Activated naive CD4-positive, alpha-beta T cell treated with Interleukin-2 at 50 U/mL for 16 hours (primary cell): ENCODE measurements at places on chromosomes 7 and 10.
A peak's percentile ranks its signal among the peaks of the same experiment; 100 is the strongest.

DNA sequence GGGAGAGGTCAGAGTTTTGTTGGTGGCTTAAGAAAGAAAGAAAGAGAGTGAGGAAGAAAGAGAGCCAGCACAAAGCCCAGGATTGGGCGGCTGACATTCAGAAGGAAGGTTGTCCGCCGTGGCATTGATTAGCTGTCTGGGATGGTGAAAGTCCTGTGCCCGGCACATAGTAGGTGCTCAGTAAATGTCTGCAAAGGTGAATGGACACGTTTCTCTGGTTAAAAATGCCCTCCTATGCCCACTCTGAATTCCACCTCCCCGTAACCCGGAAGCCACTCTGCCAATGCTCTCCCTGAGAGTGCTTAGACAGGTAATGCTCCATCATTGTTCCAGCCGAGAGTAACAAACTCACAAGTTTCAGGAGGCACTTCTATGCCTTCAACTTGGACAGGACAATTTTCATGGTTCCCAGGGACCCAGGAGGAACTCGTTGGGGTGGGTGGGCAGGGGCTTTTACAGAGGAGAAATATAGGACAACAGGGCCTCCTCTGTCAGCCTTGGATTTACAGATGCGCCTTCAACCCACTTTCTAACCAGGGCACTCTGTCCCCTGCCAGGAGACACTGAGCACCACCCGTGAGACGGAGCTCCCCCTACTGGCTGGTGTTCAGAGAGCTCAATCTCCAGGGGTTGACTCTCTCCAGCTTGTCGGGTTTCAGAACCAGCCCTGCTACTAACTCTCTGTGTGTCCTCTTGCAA is 411.5 kb upstream of the ZMIZ1 start:
- peak; percentile 53 for DNase-seq

DNA sequence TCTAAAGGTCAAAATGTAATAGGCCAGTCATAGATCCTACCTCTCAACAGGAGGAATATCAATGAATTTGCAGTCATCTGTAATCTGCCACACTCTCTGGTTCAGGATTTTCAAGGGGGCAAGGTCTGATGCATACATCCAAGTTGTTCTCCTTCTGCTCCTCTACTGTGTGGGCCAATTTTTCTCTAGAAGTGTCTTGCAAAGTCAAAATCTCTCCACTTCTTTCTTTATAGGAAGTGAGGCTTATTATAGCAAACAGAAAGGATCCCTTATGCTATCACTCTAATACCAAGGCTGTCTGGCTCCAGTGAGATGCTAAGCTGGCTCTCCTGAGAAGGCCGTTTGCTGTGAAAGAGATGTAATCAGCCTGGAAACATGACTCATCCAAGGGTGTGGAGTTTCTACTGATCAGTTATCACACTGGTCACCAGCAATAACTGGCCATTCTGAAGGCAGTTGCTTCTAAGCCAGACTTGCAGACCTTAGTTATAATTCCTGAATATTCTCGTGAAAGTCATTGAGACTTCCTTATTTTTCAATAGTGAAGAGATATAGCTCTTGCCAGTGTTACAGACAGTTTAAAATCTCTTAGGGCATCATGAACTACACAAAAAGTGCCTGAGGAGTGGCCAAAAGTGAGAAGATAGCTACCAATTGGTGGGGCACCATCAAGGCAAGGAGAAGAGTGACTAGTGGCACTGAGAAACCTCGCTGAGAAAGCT is 43.2 kb upstream of the LRGUK start:
- DNase-seq: no peak

GRCh38 chr7:149317986-149318672 is 56.1 kb downstream of the ZNF783 start:
- DNase-seq: no peak

GRCh38 chr7:150788474-150789269 is 11.5 kb downstream of the TMEM176B start:
- DNase-seq: no peak

DNA sequence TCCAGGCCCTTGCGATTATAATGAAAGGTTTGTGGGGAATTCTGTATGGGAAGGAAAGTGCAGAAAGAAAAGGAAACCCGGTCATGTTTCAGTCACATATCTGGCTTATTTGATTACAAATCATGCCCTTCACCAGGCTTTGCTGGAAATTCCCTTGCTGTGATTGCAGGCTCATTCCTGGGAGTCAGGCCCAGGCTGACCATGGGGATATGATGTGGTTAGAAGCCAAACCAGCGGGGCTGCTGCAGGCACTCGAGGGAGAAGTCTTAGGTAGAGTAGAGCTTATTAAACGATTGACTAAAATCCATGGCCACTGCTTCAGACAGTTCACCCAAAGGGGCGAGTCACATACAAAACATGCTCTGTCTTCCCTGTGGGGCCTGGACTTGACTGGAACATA is 16.2 kb downstream of the PKD1L1 start:
- DNase-seq: no peak

DNA sequence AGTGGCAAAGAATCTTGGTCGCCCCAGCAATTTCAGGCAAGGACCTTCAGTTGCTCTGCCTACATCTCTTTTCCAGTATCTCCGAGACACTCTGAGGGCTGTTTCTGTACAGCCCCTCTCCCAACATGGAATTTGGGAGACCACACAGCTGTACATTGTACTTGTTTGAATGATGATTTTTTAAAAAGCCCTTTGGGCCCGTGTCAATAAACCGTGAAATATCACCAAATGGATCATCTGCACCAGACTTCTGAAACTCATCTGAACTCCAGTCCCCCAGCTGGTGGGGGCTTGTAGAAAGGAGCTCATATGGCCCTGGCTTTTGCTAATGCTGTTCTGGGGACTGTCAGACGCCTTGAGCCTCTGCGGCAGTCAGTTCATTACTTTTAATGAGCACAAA is 374.9 kb downstream of the BBS9 start:
- DNase-seq: no peak

DNA sequence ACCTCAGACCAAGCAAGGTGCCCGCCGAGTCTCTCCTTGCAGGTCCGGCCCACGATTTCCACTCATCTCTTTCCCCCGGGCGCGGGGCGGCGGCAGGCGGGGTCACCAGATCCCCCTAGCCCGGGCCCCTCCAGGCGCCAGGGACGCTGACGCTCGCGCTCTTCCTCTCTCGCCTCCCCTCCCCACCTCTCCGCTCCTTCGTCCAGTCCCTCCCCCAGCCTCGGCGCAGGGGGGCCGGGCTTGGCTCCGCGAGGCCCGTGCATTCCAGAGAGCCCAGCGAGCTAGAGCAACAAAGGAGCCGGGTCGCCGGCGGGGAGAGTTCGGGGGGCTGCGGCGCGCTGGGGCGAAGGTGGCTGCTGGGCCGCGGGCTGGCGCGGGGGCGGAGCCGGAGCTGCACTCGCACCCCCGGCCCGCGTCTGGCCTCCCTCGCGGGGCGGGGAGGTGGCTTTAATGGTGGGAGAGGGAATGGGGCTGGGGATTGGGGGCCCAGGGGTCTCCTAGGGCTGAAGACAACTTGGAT is at the start of gene SMO:
TSS of gene SMO (plus strand) at position 262 of the 520 bp plus-strand sequence. CDS start 519 bp downstream, outside the sequence.
- DNase-seq: no peak

GRCh38 chr7:151271699-151272355 is 23.3 kb upstream of the SMARCD3 start:
- DNase-seq: no peak

GRCh38 chr10:96998329-96998888 is 166.3 kb downstream of the LCOR start:
- DNase-seq: no peak

- DNase-seq: no peak
Observed at GRCh38 chr10:126841341-126841895, 63.8 kb upstream of the DOCK1 start.

DNA sequence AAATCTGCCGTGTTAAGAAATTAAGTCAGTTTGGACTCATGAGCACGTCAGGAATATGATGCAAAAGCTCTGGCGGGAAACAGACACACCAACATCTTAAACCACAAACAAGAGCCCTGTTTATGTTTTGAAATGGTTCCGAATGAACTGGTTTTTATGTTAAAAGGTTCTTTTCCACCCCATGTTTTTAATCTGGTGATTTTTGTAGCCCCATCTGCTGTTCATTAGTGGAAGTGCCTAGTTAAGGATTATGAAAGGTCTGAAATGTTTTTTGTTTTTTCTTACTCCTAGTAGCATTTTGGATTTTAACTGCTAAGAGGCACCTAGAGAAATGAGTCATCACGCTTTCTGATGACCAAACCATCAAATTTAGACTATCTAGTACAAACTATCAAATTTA is 404.1 kb upstream of the MKI67 start:
- no peak for DNase-seq

DNA sequence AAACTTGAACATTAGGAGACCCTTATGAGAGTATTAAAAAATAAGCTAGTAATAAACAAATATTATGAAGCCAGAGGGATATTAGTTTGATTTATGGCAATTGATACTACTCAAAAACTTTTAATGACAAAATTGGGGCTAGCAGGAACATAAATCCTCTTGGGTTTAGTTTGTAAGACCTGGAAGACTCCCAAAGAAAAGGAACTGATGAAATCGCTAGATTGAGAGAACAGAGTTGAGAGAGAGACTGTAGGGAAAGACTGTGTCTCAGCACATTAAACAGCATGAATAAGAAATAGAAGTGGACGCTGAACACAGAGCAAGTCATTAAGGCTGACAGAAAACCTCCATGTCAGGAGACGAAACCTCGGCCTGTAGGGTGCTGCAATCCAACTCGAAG is 56.4 kb downstream of the ICA1 start:
- DNase-seq: no peak

- DNase-seq: no peak
Observed at GRCh38 chr10:103786020-103786419, 69.4 kb downstream of the SH3PXD2A start.

- no peak for DNase-seq
Observed at GRCh38 chr7:142876236-142876960, 9.1 kb downstream of the TRPV6 start.

GRCh38 chr10:113475381-113475807 is 77.5 kb upstream of the HABP2 start:
- no peak for DNase-seq

- DNase-seq: no peak
Observed at GRCh38 chr7:78173666-78174065, 375.1 kb downstream of the PHTF2 start.

DNA sequence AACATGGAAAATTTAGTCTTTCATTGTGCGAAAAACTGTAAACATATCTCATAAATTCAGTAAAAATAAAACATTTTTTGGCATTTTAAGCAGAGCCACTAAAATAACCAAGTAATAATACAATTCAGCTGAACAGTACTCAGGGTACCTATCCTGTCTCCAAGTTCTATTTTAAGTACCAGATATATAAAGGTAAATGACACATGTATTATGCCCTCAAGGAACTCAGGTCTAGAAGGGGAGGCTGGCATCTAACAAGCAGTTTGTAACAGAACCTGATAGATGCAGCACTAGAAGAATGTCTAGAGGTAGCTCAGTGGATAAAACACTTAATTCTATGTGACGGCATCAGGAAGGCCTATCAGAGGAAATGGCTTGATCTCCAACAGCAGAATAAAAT is 112.2 kb downstream of the CRPPA start:
- no peak for DNase-seq

GRCh38 chr7:107446988-107447387 is 22.9 kb upstream of the GPR22 start:
- no peak for DNase-seq

GRCh38 chr7:148478551-148478950 is 112.0 kb upstream of the C7orf33 start:
- DNase-seq: no peak

- DNase-seq: no peak
Observed at GRCh38 chr7:36265680-36266079, 112.6 kb downstream of the EEPD1 start.

DNA sequence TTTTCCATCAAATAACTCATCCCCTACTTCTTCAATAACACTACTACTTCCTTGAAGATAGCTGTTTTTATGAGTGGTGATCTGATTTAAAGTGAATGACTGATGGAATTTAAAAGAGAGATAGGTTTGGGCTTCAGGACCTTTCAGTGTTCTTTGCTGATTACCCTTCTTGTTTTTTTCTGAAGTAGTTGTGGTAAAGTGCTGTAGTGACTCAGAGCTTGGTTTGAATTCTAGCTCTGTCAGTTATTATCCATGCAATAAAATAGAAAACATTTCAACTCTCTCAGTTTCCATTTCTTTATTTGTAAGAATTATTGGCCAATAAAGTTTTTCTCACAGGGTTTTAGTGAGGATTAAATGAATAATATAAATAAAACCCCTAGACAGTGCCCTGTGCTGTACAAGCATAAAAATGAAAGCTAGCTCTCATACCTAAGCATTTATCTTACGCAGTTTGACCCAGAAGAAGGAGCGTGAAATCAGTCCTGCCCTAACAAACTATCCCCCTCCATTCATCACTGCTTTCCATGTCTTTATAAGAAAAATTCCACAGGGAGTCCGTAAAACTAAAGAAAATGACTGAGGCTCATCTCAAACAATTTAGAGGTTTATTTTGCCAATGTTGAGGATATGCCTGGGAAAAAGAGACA is 25.1 kb upstream of the AKAP9 start:
- DNase-seq: no peak

DNA sequence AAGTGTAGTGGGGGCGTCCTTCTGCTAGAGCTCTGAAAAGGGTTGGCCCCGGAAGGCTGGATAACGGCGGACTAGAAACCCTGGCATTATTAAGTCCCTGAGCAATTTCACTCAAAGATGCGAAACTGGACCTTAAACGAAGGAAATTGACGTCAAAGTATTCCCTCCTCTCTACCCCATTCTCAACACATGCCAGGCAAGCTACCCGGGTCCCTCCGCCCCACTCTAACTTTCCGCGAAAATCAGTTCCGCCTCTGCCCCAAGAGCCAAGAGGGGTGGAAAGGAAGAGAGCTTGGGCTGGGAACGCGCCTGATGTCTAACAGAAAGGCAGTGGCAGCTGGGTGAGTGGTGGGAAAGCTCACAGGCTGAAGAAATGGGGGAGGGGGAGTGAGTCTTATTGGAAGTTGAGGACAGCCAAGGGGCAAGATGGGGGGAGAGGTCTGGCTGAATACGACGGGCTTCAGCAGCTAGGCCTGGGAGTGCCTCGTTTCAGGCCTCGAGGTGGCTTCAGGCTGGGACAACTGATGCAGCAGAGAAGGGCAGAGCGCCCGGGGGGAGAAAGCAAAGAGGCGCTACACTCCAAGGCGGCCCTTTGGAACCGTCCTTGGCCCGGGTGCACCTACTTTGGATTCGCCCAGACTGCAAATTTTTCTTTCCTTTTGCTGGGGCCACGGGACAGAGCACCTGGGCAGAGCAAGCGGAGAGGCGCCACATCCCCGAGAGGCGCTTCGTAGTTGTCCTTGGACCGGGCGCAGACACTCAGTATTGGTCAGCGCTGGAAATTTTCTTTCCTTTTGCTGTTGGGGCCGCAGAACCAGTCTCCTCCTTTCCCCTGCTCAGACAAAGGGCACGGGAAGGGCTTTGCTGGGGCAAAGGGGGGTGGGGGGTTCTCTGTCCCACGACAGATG is 2.0 kb upstream of the FEZF1 start:
- no peak for DNase-seq

DNA sequence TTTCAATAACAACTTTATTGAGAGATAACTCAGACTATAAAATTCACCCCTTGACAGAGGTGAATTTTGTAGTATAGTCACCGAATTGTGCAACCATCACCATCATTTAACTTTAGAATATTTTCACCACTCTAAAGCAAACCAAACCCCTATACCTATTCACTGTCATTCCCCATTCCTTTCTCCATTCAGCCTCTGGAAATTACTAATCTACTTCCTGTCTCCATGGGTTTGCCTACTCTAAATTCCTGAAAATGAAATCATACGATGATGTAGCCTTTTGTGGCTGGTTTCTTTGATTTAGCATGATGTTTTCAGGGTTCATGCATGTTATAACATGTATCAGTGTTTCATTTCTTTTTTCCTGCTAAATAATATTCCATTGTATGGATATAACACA is 15.6 kb upstream of the LMTK2 start:
- DNase-seq: no peak

GRCh38 chr7:94823947-94824346 is 83.4 kb upstream of the PPP1R9A start:
- no peak for DNase-seq
